ENCODE measurements at places on chromosomes 3 and 15. TPM values are rescaled to one million over a fixed set of nuclear protein-coding genes. Genes with fewer than 3 reads are reported as not detected.

The SCN11A gene
- total RNA-seq: not detected

The SPATA12 gene
- total RNA-seq: not detected

The ARRDC4 gene
- 11.0 TPM for total RNA-seq

The CYP19A1 gene
- not detected for total RNA-seq

The MYO5C gene
- 0.23 TPM for total RNA-seq

The KCNAB1 gene
- total RNA-seq: 3.5 TPM

The SOX14 gene
- not detected for total RNA-seq

The AADACL2 gene
- total RNA-seq: not detected

The ACTC1 gene
- total RNA-seq: not detected

The SLC28A1 gene
- total RNA-seq: not detected

Measured in smooth muscle cell of the umbilical artery (primary cell).